ENCODE measurements at places on chromosomes 1 and 21. TPM values are rescaled to one million over a fixed set of nuclear protein-coding genes. Genes with fewer than 3 reads are reported as not detected.

Gene TCP10L
- polyA plus RNA-seq: 2.3 TPM

Gene CFH
- 40.9 TPM for polyA plus RNA-seq

Gene OR2T35
- not detected for polyA plus RNA-seq

Gene PLA2G2D
- polyA plus RNA-seq: not detected

Gene FALEC
- polyA plus RNA-seq: 0.42 TPM

Gene KRTAP6-1
- polyA plus RNA-seq: not detected

Gene C8B
- not detected for polyA plus RNA-seq

Gene DENND1B
- 14.6 TPM for polyA plus RNA-seq

Gene SPRR5
- polyA plus RNA-seq: not detected

Gene EMC1
- polyA plus RNA-seq: 50.0 TPM

Gene TMEM61
- 1.8 TPM for polyA plus RNA-seq

Gene NUDT4B
- 3.5 TPM for polyA plus RNA-seq

All from right renal pelvis (tissue), 4 donors.